ENCODE measurements at places on chromosomes 3 and 15. TPM values are rescaled to one million over a fixed set of nuclear protein-coding genes. Genes with fewer than 3 reads are reported as not detected.

- no peaks in the 10 kb centered on the region for H3K36me3 ChIP-seq
- H3K27me3 ChIP-seq, result no peaks in the 10 kb centered on the region
- H3K4me1 ChIP-seq, result peaks cover 48% of the 10 kb centered on the region
- peak overlapping the region; percentile 60 for H3K27ac ChIP-seq
These were observed 28.6 kb downstream of the ABTB1 start for GRCh38 chr3:127701280-127701911.

DNA sequence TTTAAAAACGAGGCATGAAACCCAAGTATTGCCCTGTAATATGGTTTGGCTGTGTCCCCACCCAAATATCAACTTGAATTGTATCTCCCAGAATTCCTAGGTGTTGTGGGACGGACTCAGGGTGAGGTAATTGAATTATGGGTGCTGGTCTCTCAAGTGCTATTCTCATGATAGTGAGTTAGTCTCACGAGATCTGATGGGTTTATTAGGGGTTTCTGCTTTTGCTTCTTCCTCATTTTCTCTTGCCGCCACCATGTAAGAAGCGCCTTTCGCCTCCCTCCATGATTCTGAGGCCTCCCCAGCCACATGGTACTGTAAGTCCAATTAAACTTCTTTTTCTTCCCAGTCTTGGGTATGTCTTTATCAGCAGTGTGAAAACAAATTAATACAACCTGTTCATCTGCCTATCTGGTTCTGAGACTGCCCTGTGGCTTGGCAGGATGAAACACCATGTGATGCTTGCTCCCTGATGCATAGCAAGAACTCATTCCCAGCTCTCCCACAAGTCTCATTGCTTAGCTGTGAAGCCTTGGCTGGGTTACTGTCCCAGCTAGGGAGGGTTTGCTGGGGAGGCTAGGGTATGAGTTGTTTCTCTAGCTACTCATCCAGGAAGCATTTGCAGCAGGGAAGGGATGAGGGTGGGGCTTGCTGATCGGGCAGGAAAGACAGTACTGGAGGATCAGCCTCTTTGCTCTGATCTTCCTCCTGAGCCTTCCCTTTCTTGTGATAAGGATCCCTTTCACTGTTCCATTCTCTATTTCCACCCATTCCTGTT lies 3.7 kb upstream of the SQOR start:
- peak overlapping the region; percentile 17 for H3K4me3 ChIP-seq
- DNase-seq, result no peak
- peak overlapping the region; percentile 52 for H3K27ac ChIP-seq
- peaks cover 28% of the 10 kb centered on the region for H3K4me1 ChIP-seq
- no peaks in the 10 kb centered on the region for H3K36me3 ChIP-seq

- H3K4me3 ChIP-seq, result no peak overlapping the region
- DNase-seq, result no peak
- peaks cover 29% of the 10 kb centered on the region for H3K4me1 ChIP-seq
These were observed 373.1 kb downstream of the FOXP1 start for GRCh38 chr3:71210257-71211007.

GRCh38 chr3:128464188-128464587 lies 2.5 kb downstream of the DNAJB8 start:
- H3K36me3 ChIP-seq, result no peaks in the 10 kb centered on the region
- H3K27ac ChIP-seq, result no peak overlapping the region
- no peak for DNase-seq
- H3K4me3 ChIP-seq, result no peak overlapping the region
- no peaks in the 10 kb centered on the region for H3K27me3 ChIP-seq

GRCh38 chr3:96027718-96028117 lies 786.7 kb upstream of the EPHA6 start:
- H3K4me1 ChIP-seq, result no peaks in the 10 kb centered on the region
- no peak overlapping the region for H3K4me3 ChIP-seq
- no peak overlapping the region for H3K27ac ChIP-seq
- no peaks in the 10 kb centered on the region for H3K27me3 ChIP-seq
- H3K36me3 ChIP-seq, result no peaks in the 10 kb centered on the region

DNA sequence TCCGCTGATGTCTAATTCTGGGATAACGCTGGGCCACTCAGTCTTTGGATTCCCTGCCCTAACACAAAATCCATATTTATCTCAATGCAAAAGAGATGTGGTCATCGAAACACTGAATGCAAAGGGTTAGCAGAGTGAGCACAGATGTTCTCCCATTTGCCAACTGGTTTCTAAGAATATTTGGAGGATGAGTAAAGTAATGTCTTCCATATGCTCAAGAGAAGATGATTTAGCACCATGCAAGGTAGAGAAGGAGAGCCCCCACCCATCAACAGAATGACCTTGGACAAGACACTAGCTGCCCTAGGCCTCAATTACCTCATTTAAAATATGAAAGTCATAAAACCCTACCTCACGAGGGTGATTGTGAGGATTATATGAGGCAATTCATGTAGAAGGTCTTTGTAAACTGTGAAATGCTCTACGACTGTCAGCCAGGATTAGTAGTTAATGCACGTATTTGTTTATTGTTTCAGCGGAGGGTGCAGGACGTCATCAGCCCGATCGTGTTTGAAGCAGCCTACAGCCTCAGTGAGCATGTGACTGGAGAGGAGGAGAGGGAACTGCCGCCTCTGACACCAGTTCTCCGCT lies 232.9 kb upstream of the CTDSPL start:
- H3K4me1 ChIP-seq, result peaks cover 41% of the 10 kb centered on the region
- H3K27ac ChIP-seq, result peak overlapping the region; percentile 26
- no peak for DNase-seq
- no peaks in the 10 kb centered on the region for H3K36me3 ChIP-seq
- no peak overlapping the region for H3K4me3 ChIP-seq

DNA sequence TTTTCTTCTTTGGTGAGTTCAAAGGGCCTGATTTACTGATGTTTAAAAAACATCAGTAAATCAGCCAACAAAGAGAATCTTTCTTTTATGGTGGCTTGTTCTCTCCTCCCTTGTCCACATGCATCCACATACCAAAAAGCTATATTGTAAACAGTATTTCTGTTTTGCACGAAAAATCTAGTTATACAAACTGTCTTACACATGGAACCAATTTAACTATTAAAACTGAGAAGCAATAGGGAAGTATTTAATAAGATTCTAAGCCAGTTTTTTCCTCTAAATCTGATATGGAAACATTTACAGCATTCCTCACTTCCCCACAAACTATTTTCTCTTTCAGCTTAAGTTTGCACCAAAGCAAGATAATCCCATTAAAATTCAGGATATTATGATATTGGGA lies 110.8 kb upstream of the ICE2 start:
- no peak for DNase-seq
- H3K27me3 ChIP-seq, result no peaks in the 10 kb centered on the region
- no peaks in the 10 kb centered on the region for H3K36me3 ChIP-seq
- peak overlapping the region; percentile 98 for H3K27ac ChIP-seq

- H3K27me3 ChIP-seq, result no peaks in the 10 kb centered on the region
- no peak overlapping the region for H3K4me3 ChIP-seq
- no peak overlapping the region for H3K27ac ChIP-seq
- no peaks in the 10 kb centered on the region for H3K36me3 ChIP-seq
These were observed 84.2 kb downstream of the MYO9A start for GRCh38 chr15:72033711-72034110.

DNA sequence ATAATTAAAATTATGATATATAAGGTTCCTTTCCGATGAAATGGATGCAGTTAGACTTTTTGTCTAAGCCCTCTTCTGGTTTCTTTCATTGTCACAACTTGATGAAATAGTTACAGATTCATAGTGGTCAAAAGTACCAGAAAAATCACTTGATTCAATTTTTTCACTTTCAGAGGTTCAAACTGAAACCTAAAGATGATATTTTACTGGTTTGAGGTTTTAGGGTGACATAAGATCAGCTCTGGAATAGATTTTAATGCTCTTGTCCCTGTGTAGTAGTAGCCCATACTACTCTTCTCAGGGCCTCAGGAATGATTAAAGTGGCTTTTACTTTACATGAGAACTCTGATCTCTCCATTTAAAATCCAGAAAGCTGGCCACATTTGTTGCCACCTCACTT lies 479.1 kb upstream of the ZNF717 start:
- DNase-seq, result no peak
- H3K27ac ChIP-seq, result no peak overlapping the region
- H3K36me3 ChIP-seq, result no peaks in the 10 kb centered on the region
- no peak overlapping the region for H3K4me3 ChIP-seq

GRCh38 chr3:29802057-29802456 lies 521.2 kb downstream of the RBMS3 start:
- no peak overlapping the region for H3K27ac ChIP-seq
- H3K4me3 ChIP-seq, result no peak overlapping the region
- DNase-seq, result no peak
- H3K4me1 ChIP-seq, result no peaks in the 10 kb centered on the region
- H3K36me3 ChIP-seq, result no peaks in the 10 kb centered on the region

- no peak for DNase-seq
- no peaks in the 10 kb centered on the region for H3K27me3 ChIP-seq
- no peaks in the 10 kb centered on the region for H3K36me3 ChIP-seq
- no peak overlapping the region for H3K27ac ChIP-seq
- peaks cover 8% of the 10 kb centered on the region for H3K4me1 ChIP-seq
These were observed 7.7 kb upstream of the RFTN1 start for GRCh38 chr3:16520970-16521881.

The LRTM1 gene
- not detected for total RNA-seq

DNA sequence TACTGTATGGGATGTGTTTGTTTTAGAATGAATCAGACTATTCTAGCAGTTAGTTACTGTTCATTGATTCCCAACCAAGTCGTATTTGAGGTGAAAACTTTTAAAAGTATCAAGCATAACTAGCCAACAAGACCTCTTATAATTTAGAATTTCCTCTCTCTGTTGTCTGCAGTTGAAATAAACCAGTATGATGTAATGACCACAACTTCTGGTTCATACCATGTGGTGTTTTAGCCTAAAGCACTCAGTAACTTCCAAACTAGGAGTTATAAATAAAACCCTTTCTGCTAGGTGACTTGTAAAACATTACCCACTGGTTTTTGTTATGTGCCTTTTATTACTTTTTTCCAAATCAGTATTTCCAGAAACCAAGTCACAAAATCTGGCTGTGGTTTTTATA lies 19.8 kb upstream of the P2RY12 start:
- no peaks in the 10 kb centered on the region for H3K4me1 ChIP-seq
- no peaks in the 10 kb centered on the region for H3K36me3 ChIP-seq
- no peak overlapping the region for H3K27ac ChIP-seq

The NDUFB5 gene
- total RNA-seq, result 48.9 TPM

DNA sequence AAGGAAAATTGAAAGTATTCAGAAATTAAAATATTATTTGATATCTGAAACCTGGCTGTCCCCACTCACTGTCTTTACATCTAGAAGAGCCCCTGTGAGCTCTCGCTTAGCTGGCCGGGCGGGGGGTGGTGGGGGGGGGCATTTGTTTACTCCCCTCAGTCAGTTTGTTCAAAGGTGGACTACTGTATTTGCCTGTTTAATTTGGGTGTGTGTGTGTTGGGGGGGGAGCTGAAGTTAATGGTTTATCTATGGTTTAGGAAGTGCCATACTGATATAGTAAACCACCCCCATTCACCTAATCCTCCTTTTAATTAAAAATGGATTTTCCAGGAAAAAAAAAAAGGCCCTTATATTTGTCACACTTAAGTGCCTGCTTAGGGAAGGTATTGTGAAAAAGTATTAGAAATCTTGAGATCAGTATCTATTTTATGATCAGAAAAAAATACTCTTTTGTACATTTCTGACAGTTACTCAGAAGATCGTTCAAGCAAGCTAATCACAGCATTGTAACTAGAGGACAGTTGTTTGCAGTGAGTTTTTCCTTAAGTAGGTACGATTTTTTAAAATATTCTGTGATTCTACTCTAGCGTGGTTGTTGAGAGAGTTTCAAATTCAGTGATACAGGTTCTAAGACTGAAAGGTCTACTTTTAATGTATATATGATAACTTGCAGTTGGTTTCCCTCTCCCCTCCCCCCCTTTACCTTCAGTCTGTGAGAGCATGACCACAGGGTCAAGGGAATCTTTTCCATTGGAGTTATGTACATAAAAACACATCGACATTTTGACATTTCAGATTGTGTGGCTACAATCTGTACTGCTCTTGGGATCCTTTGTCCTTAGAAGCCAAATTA lies 8.5 kb downstream of the NR2F2 start:
- no peaks in the 10 kb centered on the region for H3K27me3 ChIP-seq
- H3K27ac ChIP-seq, result peak overlapping the region; percentile 99
- H3K36me3 ChIP-seq, result no peaks in the 10 kb centered on the region
- peak overlapping the region; percentile 67 for H3K4me3 ChIP-seq
- no peak for DNase-seq

DNA sequence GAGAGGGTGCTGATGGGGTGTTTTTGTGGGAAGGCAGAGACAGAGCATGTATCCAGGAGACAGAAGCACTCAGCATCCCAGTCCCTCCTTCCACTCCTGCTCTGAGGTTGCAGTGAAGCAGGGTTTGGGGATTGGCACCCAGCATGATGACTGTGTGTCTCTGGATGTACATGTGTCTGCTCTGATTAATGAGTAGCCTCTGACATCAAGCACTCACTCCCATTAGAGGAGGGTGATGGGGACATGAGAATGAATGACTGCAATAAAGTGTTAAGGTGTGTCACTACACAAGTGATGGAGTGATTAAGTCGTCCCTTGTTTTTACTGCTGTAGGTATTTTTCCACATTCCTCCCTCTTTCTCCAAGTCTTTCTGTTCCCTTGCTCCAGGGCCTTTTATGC lies 9.6 kb upstream of the MYZAP start:
- no peak for DNase-seq
- H3K27me3 ChIP-seq, result no peaks in the 10 kb centered on the region
- H3K4me1 ChIP-seq, result peaks cover 1% of the 10 kb centered on the region
- H3K4me3 ChIP-seq, result no peak overlapping the region
- H3K36me3 ChIP-seq, result no peaks in the 10 kb centered on the region

DNA sequence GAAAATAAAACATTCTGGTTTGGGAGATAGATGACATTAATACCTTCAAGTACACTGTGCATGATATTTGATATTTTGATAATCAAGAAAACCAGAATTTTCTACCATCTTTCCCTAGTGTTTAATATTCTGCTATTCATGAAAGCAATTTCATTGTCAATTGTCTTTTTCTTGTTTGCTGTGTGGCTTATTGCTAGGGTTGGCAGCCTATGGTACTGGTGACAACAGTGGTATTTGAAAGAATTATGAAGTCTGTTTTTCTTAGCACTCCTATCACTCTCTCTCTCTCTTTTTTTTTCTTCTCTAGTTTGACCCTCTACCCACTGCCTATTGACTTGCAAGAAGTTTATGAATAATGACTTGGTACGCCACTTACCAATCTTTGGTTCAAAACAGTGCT lies 15.4 kb downstream of the RNF13 start:
- no peaks in the 10 kb centered on the region for H3K36me3 ChIP-seq
- DNase-seq, result no peak
- H3K27me3 ChIP-seq, result no peaks in the 10 kb centered on the region
- no peak overlapping the region for H3K4me3 ChIP-seq

The RBP2 gene
- not detected for total RNA-seq

DNA sequence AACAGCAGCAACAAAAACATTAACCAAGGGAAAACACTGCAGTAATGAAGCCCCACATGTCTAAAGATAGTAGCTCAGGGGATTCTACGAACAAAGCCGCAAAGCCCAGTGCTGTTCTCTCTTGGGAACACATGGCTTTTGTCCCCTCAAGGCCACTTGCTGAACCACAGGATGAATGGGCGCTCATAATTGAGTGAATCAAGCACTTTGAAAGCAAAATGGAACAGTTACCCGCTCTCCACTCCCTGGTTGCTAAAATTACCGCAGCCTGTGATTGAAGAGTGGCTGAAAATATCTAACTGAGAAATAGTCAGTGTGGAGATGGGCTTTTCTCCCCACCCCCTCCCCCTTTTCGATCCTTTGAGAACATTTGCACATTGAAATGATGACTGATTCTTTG lies 39.6 kb downstream of the RASGRF1 start:
- H3K4me3 ChIP-seq, result no peak overlapping the region
- no peaks in the 10 kb centered on the region for H3K4me1 ChIP-seq
- H3K27ac ChIP-seq, result no peak overlapping the region
- DNase-seq, result no peak
- H3K27me3 ChIP-seq, result no peaks in the 10 kb centered on the region
